Kidney (tissue), 22 donors: ENCODE measurements at places on chromosomes 11 and 22. TPM values are rescaled to one million over a fixed set of nuclear protein-coding genes. Genes with fewer than 3 reads are reported as not detected.

DNA sequence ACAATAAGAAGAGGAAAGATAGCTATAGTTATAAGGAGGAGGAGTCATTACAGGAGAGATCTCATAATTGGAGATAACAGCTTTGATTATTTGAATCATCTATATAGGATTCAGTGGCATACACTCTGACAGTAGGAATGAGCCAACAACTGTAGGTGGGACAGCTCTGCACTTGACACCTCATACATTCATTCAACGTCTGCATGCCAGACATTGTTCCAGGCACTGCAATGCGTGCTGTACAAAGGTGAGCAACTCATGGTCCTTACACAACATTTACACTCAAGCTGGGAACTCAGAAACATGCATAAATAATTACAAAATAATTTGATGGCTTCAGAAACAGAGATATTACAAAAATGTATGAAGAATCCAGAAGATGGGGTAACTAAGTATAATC is 154.3 kb downstream of the MSANTD4 start:
- DNase-seq = no peak

- no peak for DNase-seq
These were observed 60.2 kb upstream of the CDON start for GRCh38 chr11:126122863-126123262.

DNA sequence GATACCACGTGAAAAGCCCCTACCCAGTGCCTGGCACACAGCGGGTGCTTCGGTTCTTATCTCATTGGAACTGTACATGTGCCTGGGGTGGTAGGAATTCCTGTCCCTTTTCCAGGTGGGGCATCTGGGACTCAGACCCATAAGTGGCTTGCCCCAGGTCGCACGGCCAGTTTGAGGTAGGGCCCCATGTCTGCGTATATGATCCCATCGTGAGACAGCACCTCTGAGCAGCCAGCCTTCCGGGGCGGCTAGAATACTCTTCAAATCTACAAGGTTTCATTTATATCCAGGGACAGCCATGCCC is 33.5 kb upstream of the SMIM38 start:
- DNase-seq = no peak

GRCh38 chr22:49097966-49098365 is 729.7 kb downstream of the BRD1 start:
- peak; percentile 37 for DNase-seq

- no peak for DNase-seq
These were observed 3.3 kb downstream of the MAP4K2 start for GRCh38 chr11:64799623-64800302.

DNA sequence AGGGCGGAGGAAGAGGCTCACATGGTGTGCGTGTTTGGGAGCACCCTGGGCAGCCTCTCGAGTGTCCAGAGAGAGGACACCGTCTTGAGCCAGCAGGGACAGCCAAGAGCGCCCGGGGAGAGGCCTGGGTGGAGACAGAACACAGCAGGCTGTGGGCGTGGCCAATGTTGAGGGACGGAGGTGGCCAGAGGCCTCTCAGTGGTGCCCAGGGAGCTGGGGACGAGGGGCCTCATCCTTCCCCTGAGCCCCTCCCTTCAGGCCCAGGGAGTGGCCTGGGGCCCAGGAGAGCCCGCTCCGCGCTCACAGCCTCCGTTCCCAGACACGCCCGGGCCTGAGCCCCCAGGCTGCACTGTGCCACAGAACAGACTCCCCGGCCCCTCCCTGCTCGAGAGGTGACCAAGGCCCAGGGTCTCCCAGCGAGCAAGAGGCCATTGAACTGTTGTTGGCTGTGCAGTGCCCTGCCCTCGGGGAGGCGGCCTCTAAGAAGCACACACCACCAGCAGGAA is 48.4 kb downstream of the CDKN1C start:
- peak; percentile 92 for DNase-seq

DNA sequence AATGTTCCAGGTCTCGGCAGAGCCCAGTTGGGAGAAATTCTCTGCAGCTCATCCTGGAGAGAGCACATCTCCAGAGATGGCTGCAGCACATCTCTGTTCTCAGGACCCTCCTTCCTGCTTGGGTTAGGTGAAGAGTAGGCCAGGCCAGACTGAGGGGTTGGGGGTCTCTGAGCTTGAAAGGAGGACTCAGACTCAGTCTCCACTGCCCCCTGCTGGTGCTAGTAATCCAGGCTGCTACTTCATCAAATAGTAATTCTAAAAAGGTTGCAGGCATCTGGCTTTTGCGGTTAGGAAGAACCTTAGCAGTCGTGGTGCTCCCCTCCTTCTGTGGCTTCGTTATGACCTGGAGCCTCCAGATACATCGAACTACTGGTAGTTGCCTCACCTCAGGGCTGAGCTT is 9.7 kb downstream of the TUB start:
- DNase-seq = peak; percentile 71

DNA sequence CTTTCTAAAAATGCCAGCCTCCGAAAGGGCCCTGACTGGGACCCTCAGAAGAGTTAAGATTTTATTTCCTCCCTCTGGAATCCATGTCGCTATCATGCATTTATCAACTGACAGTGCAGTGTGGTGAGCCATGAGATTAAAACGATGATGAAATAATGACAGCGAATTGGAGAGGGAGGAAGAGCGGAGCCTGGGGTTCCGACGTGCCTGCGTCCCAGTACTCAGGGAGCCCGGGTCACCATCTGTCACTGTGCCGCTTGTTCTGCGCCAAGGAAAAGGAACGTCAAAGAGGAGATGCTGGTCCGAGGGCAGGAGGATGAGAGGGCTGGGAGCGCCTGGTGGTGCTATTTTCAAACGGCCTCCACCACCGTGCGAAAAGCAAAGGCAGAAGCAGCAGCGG is 46.2 kb downstream of the MACROD1 start:
- DNase-seq = no peak

DNA sequence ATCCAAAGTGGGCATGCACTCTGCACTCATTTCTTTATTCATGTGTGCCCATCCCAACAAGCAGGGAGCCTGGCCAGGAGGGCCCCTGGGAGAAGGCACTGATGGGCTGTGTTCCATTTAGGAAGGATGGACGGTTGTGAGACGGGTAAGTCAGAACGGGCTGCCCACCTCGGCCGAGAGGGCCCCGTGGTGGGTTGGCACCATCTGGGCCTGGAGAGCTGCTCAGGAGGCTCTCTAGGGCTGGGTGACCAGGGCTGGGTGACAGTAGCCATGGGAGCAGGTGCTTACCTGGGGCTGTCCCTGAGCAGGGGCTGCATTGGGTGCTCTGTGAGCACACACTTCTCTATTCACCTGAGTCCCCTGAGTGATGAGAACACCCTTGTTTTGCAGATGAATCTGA is 129.3 kb upstream of the B3GAT1 start:
- no peak for DNase-seq

- DNase-seq = no peak
These were observed 27.2 kb downstream of the STIM1 start for GRCh38 chr11:3882655-3883054.

DNA sequence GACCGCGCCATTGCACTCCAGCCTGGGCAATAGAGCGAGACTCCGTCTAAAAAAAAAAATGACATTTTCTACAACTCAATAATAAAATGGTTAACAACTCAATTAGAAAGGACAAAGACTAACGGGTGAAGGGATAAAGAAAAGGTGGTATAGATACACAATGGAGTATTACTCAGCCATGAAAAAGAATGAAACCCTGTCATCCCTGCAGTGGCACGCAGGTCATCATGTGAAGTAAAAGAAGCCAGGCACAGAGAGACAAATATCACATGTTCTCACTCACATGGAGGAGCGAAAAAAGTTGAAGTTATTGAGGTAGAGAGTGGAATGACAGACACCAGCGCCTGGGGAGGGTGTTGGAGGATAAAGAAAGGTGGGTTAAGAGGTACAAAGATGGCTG is 39.0 kb downstream of the WNT7B start:
- DNase-seq = no peak

DNA sequence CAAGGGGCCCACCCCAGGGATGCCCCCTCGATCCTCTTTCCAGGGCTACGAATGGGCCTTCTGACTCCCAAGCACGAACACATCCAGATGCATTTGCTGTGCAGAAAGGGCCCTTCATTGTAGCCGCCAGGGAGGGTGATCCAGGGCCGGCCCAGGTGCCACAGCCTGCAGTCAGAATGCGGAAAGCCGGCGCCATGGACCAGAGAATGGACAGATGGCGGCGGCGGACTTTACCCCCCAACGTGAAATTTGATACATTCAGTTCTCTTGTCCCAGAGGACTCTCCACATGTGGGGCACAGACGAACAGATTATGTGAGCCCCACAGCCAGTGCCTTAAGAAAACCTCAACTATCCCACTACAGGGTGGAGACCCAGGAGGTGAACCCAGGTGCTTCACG is 87.2 kb downstream of the KIAA1671 start:
- no peak for DNase-seq

DNA sequence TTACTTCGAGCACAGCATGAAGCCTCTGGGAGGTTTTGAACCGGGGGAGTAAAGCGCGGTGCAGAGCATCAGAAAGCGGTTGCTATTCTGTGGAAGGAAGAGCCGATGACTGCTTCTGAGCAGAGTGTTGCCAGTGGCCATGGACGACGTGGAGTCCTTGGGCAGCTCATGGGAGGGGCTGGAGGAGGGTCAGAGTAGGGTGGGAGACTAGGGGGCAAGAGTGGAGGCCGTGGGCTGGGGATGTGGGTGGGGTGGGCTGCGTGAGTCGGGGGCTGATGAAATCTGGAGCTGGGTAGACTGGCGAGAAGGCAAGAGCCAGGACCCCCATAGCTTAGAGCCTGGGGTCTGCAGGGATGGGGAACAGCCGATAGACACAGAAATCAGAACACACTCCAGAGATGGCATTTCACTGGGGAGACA is 40.2 kb downstream of the TBC1D22A start:
- DNase-seq = no peak

- peak; percentile 18 for DNase-seq
These were observed 666 bp downstream of the NELL1 start for GRCh38 chr11:20669820-20670684.

DNA sequence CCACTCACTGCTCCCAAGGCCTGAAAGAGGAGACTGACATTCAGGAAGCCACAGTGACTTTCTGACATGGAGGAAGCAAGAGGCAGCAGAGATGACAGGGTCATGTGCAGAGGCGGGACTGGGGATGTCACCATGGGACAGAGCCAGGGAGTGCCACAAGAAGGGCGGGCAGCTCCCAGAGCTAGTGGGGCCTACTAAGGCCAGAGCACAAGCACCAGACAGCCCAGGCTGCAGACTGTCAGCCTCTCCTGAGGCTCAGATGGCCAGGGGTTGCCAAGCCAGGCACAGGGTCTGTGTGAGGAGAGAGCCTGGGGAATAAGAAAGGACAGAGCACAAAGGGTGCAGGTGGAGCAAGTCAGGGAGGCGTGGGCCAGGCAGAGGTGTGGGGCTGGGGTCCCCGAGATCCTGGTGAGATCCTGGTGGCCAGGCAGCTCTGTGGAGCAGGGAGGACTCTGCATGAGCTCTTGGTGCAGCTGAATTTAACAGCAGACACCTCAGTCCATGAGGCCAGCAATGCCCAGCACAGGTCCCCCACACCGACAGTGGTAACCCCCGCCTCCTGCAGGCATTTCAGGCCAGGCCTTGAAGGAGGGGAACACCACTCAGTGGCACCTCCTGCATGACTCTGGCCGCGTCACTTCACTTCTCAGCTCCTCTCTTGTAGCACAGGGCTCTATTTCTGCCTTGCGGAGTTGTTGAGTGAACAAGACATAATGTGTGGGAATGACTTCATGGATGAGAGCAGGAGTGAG is 52.3 kb downstream of the SGSM3 start:
- no peak for DNase-seq

- no peak for DNase-seq
These were observed 30.5 kb upstream of the TTC28 start for GRCh38 chr22:28710107-28710506.

DNA sequence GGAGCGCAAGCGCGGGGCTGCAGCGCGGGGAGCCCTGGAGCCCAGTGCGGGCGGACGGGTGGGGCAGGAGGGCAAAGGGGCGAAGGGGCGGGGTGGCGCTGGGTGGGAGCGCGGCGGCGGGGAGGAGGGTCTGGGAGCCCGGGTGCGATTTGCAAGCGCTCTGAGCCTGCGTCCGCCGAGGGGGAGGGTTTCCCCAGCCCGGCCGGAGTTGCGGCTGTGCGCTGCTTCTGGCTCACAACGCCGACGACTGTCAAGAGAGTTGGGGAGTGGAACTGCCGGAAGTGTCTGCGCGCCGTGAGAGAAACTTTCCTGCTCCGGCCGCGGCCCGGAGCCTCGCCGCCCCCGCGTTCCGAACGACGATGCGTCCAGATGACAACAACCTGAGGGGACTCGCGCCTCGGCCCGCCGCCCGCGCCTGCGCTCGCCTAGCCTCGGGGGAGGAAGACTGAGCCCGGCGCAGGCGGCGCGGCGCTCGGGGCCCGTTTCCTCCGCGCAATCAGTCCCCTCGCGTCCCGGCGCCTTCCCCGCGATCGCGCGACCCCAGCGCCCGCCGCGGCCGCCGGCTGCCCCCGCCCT is at the start of gene ARHGAP42:
Gene ARHGAP42 (plus strand): TSS at position 235 of the 576 bp plus-strand sequence. CDS start 391 bp downstream, outside the sequence.
- DNase-seq = peak; percentile 85

- no peak for DNase-seq
These were observed 761.2 kb downstream of the NELL1 start for GRCh38 chr11:21430537-21430936.

GRCh38 chr11:129729216-129729615 is 86.4 kb upstream of the TMEM45B start:
- DNase-seq = peak; percentile 49

DNA sequence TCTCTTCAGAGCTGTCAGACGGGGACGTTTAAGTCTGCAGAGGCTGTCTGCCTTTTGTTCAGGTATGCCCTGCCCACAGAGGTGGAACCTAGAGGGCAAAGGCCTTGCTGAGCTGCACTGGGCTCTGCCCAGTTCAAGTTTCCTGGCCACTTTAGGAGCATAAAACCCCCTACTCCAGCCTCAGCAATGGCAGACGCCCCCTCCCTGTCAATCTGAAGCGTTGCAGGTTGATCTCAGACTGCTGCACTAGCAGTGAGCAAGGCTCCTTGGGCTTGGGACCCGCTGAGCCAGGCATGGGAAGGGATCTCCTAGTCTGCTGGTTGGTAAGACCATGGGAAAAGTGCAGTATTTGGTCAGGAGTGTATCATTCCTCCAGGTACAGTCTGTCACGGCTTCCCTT is 66.6 kb upstream of the TP53I11 start:
- DNase-seq = no peak

GRCh38 chr22:19680287-19680881 is 33.9 kb upstream of the SEPTIN5 start:
- no peak for DNase-seq

- DNase-seq = no peak
These were observed 55.4 kb upstream of the LINC01488 start for GRCh38 chr11:69425895-69426544.

Gene MS4A15
- not detected for total RNA-seq

Gene ABCG4
- total RNA-seq = 0.25 TPM

Gene MYO7A
- total RNA-seq = 10.7 TPM

Gene GPR83
- 0.28 TPM for total RNA-seq

Gene HORMAD2
- total RNA-seq = not detected

Gene IFITM10
- 6.4 TPM for total RNA-seq

Gene MYBPC3
- total RNA-seq = 0.19 TPM

Gene TESMIN
- 8.7 TPM for total RNA-seq

Gene OR52H1
- 0.57 TPM for total RNA-seq

Gene KCNJ1
- 175 TPM for total RNA-seq

Gene KCTD14
- 13.7 TPM for total RNA-seq

Gene SCN4B
- 3.5 TPM for total RNA-seq

Gene CHRDL2
- 2.0 TPM for total RNA-seq

Gene ART1
- total RNA-seq = 0.31 TPM

Gene TPH1
- 0.60 TPM for total RNA-seq

Gene RELA
- 81.6 TPM for total RNA-seq

Gene MUC5AC
- total RNA-seq = 0.03 TPM

Gene RNF169
- 19.6 TPM for total RNA-seq

Gene DDIAS
- total RNA-seq = 1.4 TPM
